ENCODE measurements at places on chromosomes 12 and 14.

DNA sequence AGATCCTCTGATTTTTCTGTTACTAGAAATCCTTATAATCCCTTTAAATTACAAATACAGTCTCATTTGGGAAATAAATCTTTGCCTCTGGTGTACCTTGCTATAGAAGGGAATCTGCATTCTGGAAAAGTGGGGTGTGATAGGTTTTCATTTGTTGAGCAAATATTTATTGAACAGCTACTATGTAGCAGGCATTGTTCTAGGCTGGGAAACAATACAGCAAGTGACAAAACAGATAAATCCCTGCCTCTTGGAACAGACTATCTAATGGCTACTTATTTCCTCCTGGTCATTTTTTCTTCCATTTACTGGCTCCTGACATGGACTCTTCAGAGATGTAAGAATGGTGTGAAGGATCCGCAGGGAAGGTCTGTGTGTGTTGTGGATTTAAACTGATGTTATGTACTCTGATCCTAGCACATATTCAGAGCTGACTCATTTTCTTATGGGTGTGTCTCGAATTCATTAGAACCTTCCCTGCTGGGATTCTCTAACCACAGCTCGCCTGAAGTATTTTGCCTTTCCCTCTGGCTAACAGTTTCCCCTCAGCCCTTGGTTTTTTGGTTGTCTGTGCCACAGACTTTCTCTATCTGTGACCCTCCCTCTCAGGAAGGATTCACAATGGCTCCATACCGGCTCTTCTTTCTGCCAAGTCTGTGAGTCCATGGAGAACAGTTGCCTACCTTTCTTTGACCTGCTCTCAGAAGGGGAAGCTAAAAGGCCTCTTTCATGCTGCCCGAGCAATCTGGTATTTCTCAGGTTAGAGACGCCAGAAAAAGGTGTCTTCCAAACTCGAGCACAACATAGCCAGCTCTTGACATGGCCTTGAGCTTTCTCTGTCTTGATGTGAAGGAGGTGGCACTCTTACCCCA is 53.7 kb downstream of the TMTC2 start:
- DNase-seq = no peak

DNA sequence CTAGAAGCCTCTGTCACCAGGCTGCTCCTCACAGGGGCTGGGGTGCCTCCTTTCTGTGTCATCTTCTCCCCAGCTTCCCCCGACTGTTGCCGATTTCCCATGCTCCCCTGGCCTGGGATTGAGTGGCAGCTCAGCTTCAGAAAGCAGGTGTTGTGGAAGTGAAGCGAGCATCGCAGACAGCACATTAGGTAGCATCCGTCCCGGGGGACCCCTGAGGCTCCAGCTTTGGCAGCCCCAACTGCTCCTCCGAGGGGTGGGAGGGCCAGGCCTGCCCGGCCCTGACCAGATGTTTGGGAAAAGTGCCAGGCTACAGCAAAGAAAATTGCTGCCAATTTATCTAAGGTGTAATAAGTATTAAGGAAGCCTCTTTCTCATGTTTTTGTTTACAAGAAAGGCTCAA is 1045.6 kb downstream of the BCL11B start:
- no peak for DNase-seq

- no peak for DNase-seq
Observed at GRCh38 chr12:109645194-109645593, 68.4 kb upstream of the FAM222A start.

GRCh38 chr12:15563663-15564062 is 225.5 kb downstream of the EPS8 start:
- peak; percentile 66 for DNase-seq

GRCh38 chr14:104436047-104436591 is 143.4 kb upstream of the C14orf180 start:
- peak; percentile 40 for DNase-seq

DNA sequence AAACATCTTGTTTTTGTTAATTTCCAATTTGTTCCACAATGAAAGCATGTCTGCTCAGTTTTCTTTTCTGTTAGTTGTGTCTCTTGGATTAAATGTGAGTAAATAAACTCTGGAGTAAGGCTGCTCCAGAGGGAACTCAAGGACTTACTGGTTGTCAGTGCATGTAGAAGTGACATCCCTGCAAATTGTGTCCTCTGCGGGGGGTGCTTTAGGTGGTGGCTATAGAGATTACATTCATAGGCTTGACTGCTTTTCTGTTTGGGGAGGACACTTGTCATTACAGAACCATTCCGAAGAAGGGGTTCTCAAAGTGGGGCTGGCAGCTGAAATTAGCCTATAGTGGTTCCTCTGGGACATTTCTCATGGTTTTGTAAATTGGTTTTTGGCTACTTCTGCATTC is 8.8 kb downstream of the TMTC2 start:
- DNase-seq = no peak

- no peak for DNase-seq
Observed at GRCh38 chr12:113075137-113075683, 18.7 kb downstream of the DTX1 start.

DNA sequence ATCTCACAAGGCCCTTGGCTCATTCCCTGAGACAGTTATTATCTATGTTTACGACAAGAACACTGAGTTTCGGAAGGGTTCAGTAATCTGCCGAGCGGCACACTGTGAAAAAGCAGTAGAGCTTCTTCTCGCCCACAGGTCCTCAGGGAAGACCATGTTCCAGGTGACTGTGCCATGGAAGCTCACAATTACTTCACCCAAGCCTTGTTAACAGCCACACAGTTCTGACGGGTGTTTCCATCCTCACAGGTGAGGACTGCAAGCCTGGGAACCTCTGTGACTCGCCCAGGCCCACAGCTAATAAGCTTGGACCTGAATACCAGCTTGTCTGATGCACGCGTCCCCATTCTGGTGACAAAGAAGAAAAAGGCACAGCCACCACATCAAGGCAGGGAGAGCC is 15.4 kb downstream of the SETD3 start:
- DNase-seq = no peak

DNA sequence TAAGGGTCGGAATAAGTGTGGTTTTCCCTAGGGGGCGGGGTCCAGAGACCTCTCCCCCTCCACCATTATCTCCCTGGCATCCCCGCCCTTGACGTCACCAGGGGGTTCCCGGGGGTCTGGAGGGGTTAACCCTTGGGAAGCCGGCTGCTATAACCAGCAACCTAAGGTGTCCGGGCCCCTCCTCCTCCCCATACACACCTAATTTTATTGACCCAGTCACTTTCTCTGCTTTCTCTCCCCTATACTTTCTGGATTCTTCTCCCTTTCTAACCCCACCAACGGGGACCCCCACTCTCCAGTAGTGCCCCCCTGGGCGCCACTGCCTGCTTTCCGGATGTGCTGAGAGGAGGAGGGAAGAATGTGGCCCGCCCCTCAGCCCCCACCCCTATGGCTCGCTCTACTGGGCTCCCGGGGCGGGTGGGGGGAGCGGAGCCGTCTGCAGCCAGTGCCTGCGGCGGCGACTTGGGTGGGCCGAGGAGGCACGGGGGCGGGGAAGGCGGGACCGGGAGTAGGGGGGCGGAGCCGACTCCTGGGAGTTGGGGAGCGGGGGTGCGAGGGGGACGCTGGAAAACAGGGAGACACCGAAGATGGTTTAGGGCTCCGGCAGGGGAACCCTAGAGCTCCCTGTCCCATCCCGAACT is 1.8 kb downstream of the GLI1 start:
- no peak for DNase-seq

GRCh38 chr12:22357531-22357930 is 23.0 kb upstream of the ST8SIA1 start:
- no peak for DNase-seq

DNA sequence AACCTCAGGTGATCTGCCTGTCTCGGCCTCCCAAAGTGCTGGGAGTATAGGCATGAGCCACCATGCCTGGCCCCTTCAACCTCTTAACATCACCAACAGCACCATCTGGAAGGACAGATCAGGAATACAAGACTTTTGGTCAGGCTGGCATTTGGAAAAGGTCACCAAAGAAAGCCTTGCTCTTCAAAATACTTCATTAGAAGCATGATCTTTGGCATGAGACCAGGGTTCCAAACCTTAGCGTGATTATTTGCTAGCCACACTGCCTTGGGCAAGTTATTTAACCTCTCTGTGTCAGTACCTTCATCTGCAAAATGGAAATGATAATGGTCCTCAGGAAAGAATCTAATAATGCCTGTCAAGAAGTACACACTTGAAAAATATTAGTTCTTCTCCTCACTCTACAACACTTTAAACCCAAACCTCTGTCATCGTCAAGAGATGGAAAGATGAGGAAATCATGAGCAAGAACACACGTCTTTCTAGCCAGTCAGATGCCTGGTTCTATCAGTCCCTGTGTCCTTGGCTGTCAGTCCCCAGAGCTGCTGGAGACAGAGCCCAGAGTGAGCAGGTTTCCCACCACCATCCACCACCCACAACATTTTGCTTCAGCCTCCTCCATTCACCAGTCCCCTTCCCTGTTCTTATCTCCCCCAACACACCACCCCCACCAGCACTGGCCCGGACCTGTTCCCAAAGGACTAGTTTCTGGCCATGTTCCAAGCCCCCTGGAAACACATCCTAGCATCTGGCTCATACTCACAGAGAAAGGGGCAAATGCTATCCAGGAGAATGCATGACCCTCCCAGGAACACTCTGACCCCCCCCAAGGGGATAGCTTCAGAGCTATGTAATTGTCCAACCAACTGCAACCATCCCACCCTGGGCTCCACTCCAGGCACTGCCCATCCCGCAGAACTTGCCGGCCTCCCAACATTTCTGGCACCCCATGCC is 2.0 kb downstream of the ADCY6 start:
- no peak for DNase-seq

- DNase-seq = no peak
Observed at GRCh38 chr14:35927727-35928126, 101.6 kb downstream of the BRMS1L start.

DNA sequence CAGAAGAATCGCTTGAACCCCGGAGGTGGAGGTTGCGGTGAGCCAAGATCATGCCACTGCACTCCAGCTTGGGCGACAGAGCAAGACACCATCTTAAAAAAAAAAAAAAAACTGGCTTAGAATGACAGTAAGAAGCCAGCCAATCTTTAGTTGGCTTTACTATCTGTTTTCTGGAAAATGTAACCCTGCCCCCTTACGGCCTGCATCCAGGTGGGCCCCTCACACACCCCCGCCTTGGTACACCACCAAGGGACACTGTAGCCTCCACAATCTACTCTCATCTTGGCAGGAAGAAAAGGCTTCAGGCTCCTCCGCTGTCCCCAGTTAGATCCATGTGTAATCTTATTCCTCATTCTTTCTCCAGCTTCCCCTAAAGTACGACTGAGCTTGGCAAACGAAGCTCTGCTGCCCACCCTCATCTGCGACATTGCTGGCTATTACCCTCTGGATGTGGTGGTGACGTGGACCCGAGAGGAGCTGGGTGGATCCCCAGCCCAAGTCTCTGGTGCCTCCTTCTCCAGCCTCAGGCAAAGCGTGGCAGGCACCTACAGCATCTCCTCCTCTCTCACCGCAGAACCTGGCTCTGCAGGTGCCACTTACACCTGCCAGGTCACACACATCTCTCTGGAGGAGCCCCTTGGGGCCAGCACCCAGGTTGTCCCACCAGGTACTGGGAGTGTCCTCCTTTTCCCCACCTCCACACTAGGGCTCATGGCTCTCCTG is 6.6 kb downstream of the TAPBPL start:
- no peak for DNase-seq

DNA sequence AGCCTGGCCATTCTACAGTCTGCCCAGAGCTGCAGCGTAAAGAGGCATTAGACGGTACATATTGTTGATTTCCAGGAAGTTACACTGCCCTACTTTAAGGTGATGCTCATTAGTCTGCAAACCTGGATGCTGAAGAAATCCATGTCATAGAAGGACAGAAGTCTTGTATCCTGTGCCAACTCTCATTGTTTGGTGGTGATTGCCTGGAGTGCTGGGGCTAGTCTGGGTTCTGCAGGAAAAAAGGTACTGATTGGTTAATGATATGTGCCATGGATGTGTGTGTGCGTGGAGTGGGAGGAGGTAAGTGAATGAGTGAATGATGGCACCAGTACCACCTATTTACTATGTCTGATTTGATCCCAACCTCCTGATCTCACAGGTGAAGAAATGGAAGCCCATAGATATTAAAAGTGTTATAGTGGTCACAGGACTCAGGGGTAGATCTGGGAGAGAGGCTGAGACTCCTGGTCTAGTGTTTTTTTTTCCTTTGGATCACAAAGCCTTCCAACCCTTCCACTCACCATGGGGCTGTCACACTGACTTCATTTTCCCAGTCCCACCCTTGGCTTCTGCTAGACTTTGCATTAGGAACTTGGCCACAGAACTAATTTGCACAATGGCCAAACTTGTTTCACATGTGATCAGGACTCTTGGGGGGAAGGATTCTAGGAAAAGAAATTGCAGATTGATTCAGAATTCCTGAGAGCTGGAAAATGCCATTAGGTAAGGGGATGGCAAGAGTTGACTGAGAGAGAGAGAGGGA is 96.1 kb downstream of the TMX1 start:
- DNase-seq = no peak

DNA sequence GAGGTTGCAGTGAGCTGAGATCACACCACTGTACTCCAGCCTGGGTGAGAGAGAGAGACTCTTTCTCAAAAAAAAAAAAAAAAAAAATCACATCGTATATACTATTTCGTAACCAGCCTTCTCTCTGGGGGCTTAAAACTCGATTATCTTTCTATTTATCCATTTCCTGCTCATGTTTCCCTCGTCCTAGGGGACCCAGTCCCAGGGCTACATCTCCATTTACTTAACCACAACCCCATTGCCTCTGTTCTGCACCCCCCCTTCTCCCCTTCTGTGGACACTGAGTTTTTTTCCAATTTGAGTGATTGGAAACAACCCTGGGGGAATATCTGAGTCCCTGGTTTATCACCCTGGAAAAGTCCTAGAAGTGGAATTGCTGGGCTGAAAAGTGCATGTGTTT is 36.2 kb upstream of the YY1 start:
- DNase-seq = no peak

GRCh38 chr14:50967790-50968189 is 23.5 kb upstream of the PYGL start:
- no peak for DNase-seq

DNA sequence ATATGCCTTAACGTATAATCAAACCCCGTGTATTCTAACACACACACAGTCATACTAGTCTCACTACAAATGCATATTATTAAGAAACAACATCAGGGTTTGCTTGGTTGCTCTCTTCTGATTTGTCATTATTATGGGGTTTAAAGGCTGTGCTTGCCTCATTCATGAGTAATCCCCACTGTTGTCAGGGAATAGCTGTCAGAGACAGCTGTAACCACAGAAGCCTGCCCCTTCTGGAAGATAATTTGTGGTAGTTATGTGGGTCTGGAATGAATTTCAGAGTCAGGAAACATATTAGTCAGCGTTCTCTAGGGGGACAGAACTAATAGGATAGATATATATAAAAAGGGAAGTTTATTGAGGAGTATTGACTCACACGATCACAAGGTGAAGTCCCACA is 456.9 kb upstream of the TMEM132C start:
- peak; percentile 66 for DNase-seq

- DNase-seq = no peak
Observed at GRCh38 chr12:62693376-62694050, 226.9 kb downstream of the MON2 start.

GRCh38 chr14:35973770-35974169 is 147.6 kb downstream of the BRMS1L start:
- DNase-seq = no peak
